Stimulated activated CD4-positive, alpha-beta T cell treated with anti-CD3 and anti-CD28 coated beads, Interleukin-1b, Interleukin-23, amount 100 ng/mL, for 4 hours (primary cell): ENCODE measurements at places on chromosomes 6 and 20.

DNA sequence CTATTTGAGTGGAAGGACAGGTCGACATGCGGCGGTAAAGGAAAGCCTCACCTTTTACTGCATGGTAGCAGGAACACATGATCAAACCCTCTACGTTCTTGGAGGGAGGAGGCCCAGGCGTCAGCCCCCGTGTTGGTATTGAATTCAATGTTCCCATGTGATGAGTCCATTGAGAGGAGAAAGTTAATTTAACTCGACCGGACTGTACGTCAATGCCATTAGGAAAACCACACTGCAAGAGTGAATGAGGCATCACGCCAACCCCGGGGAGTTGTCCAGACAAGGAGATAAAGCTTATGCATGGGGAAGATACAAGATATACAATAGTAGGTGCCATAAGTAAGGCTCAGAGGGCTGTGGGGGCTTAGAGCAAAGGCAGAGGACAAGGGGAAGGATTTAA is 213.9 kb upstream of the ECI2 start:
- DNase-seq = no peak

DNA sequence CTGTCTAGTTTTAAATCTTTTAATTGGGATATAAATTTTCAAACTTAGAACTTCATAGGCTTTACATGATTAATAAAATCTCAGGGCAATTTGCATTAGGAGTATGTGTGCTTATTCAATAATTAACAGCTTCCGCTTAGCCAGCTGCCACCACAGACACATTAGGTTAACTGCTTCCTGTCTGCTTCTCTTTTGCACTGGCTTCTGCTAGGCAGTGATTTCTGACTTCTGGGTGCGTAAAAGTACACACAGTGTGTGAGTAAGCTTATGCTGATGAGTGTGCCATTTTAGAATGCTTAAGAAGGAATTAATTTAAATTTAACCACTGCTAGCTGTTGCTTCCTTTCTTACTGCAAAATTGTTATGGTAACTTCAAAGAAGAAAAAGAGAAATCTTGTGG is 73.9 kb downstream of the F13A1 start:
- DNase-seq = no peak

DNA sequence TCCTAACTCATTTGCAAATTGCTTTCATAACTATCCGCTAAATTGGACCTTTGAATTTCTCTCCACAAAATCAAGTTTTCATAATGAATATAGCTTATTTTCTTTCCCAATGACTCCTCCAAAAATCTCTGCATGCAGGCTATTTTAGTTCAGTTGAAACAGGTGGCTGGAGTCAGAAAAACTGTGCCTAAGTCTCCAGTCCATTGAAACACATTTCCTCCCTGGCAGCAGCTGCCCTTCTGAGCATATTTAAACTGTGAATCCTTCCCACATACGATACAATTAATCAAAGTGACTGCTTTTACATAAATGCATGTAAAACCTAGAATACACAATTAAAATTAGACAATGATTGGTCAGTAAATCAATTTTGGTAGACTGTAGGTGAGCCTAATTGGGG is 344.6 kb upstream of the MARCKS start:
- DNase-seq = no peak

- DNase-seq = no peak
Observed at GRCh38 chr6:68473433-68474210, 161.5 kb upstream of the ADGRB3 start.

- DNase-seq = no peak
Observed at GRCh38 chr20:8432435-8433148, 300.5 kb downstream of the PLCB1 start.

- DNase-seq = no peak
Observed at GRCh38 chr6:652865-653264, 4.0 kb downstream of the HUS1B start.

DNA sequence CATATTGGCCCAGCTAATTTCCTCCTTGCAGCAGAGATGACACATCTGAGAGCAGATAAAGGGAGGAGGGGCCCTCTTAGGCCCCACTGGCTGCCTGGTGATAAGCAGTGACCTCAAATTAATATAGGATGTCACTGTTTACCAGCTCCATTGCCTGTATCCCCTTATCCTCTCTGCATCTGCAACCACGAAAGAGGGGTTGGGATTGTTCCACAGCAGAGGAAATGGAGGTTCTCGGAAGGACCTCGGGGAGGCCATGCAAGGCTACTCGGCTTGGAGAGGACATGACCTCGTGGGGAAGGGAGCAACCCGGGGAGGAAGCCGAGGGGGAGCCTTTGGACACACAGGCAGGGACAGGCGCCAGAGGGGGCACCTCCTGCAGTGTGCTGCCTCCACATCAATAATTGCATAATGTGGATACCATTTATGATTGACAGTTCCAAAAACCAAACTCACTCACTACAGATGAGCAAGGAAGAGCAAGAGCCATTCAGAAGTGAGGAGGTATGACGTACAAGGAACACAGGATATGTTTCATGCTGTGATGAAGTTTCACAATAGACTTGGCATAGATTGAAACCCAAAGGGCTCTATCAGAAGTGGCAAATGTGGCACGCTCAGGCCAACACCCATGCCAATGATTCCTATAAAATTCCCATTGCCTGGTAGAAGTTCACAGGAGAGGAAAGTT is 177.2 kb upstream of the RNF24 start:
- no peak for DNase-seq

DNA sequence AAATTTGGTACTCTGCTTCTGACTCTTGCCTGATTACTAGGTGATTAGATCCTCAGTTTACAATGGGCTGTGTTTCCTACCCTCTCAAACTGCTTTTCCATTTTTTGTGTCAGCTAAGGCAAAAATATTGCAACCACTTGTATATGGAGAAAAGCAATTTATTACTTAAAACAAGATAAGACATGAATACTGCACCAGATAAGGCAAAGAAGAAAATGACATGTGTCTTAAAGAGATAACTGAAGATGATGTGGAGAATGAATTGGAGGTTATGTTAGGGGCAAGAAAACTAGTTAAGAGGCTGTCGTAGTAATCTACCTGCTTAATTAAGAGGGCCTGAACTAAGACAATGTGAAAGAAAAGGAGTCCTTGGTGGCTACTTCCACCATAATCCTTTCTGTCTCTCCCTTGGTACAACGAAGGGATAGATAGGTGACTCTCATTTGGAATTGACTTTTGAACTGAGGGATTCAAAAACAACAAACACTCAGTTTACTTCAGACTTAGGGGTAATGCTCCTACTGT is 16.3 kb upstream of the REV3L start:
- no peak for DNase-seq

DNA sequence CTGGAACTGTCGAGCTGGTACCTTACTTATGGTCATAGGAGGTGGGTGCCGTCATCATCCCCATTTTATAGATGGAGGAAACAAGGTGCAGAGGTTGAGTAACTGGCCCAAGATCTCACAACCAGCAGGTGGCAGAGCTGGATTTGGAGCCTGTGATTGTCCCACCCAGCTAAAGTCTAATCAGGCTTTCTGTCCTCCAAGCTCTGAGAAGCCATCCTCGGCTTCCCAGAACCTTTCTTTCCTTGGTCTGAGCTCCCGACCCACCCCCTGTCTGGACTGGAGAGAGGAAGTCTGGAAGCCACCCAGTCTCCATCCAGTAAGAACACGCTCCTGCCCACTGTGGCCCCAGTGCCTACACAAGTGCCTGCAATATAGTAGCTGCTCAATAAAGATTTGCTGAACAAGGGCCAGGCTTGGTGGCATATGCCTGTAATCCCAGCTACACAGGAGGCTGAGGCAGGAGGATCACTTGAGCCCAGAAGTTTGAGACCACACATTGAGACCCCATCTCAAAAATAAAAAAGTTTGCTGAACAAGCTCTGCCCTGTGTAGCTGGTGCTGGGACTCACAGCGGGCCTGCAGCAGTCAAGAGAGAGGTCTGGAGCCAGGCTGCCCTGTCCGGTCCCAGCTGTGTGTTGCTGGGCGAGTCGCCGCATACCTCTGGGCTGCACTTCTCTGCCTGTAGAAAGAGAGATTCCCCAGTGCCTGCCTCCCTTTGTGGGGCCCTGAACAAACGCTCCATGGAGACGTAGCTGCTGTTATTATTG is 32.5 kb upstream of the DLGAP4 start:
- DNase-seq = no peak

GRCh38 chr6:68990317-68990716 is 355.2 kb downstream of the ADGRB3 start:
- DNase-seq = no peak

- DNase-seq = no peak
Observed at GRCh38 chr6:13423252-13423651, 64.1 kb downstream of the GFOD1 start.

GRCh38 chr6:69816569-69816968 is 19.8 kb upstream of the LMBRD1 start:
- DNase-seq = no peak

- no peak for DNase-seq
Observed at GRCh38 chr6:12069891-12070529, 57.9 kb downstream of the HIVEP1 start.

DNA sequence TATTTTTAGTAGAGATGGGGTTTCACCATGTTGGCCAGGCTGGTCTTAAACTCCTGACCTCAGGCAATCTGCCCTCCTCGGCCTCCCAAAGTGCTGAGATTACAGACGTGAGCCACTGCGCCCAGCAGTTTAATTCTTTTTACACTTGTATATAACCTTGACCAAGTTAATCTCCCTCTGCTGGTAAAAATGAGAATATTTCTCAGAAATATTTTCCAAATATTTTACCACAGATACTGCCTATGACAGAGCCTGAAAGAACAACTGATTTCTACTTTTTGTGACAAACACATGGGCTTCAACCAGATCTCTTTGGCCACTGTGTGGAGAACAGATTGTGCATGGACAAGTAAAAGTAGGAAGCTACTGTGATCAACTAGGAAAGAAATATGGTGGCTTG is 21.2 kb upstream of the NHSL1 start:
- no peak for DNase-seq

- no peak for DNase-seq
Observed at GRCh38 chr6:31577579-31577966, 2.2 kb downstream of the TNF start.

GRCh38 chr6:170308761-170309160 is 2.2 kb downstream of the FAM120B start:
- no peak for DNase-seq

DNA sequence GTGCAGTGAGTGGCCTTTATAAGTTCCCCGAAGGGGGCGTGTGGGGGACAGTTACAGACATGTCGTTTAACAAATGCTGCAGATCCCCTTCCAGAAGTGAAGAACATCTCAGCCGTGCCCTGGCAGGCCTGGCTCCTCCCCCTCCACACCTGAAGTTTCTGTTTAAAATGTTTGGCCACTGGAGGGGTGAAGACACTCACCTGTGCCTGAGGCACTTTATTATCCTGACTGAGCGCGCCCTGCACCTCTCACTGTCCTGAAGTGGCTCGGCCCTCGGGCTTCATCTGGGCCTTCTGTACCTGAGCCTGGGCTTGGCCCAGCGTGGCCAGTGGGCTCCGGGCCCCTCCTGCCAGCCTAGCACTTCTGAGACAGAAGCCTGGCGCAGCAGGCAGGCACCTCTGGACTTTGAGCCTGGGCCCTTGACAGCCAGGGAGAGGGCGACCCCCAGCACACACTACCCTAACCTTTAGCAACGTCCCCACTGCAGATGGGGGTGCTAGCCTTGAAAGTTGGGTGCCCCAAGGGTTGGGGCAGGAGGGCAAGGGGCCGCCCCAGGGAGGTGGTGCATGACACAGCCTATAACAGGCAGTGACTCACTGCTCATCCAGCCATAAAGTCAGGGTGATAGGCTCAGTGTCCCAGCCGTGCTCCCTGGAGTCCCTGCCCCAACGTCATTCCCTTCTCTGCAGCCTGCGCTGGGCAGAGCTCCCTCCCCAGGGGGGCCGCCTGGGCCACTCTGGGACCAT is 13.6 kb upstream of the GATA5 start:
- no peak for DNase-seq

DNA sequence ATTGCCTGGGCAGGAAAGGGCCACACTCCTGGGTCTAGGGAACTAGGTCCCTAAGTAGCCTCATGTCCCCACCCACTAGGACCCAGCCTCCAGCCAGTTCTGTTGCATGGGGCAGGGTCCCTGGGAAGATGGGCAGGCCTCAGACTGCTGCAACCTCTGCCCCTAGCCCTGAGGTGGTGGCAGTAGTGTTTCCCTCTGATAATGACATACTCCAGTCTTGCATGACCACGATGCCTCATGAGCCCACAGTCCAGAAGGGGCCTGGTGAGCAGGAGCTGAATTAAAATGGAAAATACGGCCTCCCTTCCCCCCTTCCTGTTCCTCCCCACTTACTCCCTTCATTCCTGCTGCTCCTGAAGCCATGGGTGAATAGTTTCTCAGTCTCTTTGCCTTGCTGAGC is 36.0 kb upstream of the SCRT2 start:
- no peak for DNase-seq

- DNase-seq = no peak
Observed at GRCh38 chr6:43804550-43805223, 34.7 kb downstream of the VEGFA start.

DNA sequence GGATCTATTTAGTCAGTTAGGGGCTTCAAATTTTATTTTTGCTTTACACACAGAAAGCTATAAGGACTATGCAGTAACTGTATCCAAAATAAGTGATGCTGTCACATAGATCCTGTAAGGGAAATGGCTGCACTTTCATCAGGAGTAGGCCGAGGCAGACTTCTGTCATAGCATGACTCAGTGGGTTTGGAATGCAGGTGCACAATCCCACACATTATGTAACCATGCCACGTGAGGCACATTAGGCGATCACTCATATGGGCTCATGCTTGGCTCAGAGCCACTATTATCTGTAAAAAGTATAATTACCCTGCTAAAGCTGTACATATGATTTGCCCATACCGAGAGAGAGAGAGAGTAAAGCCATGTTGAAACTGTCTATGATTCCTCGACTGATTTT is 1189.4 kb upstream of the EYS start:
- no peak for DNase-seq

DNA sequence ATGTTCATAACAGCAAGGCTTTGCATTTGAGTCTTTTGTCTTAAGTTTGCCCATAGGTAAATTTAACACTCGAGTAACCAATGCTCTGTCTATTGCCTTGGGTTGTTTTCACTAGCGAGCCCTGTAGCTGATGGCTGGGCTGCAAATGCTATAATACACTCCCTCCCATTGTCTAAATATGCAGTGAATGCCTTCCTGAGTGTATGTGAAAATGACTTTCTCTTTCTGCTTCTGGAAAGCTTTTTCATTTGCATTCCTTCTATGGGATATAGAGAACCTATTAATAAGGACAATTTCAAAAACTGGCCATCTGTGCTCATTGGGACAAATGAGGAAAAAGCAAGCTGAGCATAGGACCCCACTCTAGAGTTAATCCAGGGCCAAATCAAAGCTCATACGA is 156.5 kb upstream of the FBXL4 start:
- DNase-seq = no peak

DNA sequence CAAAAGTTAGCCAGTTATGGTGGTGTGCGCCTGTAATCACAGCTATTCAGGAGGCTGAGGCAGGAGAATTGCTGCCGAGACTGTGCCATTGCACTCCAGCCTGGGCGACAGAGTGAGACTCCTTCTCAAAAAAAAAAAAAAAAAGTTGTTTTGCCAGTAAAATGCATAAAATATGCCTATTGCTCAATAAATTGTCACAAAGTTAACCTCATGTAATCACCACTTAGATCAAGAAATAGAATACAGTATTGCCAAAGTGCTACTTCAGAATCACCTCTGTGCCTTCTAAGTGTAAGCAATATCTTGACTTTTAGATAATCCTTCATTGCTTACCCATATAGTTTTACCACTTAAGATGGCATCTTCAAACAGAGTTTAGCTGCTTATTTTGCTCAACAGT is 80.7 kb downstream of the TRMT11 start:
- DNase-seq = no peak

- DNase-seq = no peak
Observed at GRCh38 chr6:170049641-170050561, 241.0 kb downstream of the DLL1 start.
